Stimulated activated CD8-positive, alpha-beta memory T cell treated with anti-CD3 and anti-CD28 coated beads, Interleukin-15, amount 100 ng/mL, for 4 hours (primary cell): ENCODE measurements at places on chromosomes 12 and 14.

DNA sequence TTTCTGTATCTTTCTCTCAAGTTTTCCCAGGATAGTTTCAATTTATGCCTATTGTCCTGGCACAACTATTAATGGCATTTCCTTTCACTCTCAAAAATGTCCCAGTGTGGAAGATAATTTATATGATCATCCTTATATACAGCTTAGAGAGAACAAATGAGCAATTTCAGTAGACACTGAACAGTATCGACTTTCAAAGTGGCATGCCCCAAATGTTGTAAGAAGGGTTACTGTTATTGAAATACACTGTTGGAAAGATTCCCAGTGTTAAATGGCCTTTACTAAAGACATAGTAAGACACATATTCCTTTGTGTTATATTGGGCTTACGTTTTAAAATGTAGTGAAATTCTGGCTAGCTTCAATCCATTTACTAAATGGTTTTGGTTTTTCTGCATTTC is 202.3 kb upstream of the CDKN3 start:
- no peak for DNase-seq

DNA sequence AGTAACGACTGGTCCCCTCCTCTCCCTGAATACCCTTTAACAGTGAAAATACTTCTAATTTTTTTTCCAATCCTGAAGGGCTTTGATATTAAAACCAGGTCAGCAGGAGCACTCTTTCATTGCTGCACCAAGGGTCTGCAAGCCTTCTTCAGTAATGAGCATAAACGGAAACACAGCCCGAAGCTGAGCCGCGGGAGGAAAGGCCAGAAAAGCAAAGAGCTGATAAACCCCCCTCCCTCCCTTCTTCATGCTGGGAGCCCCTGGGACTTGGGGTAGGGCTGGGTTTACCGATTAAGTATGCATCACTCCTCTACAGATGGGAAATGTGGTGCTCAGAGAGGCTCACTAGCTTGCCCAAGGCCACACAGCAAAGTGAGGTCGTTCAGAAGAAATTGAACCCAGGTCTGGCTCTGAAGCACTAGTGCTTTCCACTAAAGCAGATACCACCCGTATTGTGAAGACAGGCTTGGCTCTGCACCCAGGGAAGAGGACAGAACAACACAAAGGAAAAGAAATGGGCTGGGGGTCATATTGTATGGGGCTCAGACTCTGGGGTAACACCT is 128.8 kb downstream of the GLT1D1 start:
- no peak for DNase-seq

DNA sequence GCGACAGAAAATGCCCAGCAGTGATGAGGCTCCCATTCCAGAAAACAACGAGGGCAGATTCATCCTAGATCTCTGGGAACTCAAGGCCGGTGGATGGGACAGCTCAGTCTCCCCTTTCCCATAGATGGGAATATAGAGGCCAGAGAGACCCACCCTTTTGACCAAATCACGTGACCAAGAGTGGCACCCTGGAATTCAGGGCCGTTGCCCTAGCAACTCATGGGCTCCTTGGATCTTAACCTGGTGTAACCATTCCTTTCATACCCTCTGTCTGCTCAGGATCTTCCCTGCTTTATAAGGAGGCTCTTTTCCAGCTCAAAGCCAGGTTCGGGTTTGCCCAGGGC is 8.4 kb upstream of the LRTM2 start:
- DNase-seq, result no peak

- DNase-seq, result no peak
Observed at GRCh38 chr14:24411443-24412389, 12.9 kb downstream of the NYNRIN start.

DNA sequence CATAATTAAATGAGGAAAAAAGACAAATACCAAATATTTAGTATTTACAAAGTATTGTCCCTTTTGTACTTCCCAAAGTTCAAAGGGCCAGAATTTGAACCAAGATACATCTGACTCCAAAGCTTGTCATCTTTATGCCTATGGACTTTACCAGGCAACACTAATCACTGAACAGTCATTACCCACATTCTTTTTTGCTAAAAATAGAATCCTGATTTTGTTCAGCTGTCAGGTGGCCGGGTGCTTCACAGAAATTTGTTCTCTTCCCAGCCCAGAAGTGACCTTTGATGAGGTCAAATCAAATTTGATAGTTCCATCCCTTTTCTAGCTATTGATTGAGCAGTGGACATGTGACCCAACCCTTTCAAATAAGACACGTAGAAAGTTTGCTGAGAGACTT is 121.6 kb downstream of the LLPH start:
- DNase-seq, result no peak
